ENCODE measurements at places on chromosomes 2 and 18.

GRCh38 chr18:58967751-58968254 is 103.1 kb downstream of the ZNF532 start:
- no peak for DNase-seq

GRCh38 chr2:143132355-143132754 is 3.1 kb downstream of the ARHGAP15 start:
- no peak for DNase-seq

- no peak for DNase-seq
These were observed 303.1 kb downstream of the TGIF1 start for GRCh38 chr18:3753106-3753505.

GRCh38 chr2:143928613-143929012 is 591.3 kb downstream of the ZEB2 start:
- no peak for DNase-seq

DNA sequence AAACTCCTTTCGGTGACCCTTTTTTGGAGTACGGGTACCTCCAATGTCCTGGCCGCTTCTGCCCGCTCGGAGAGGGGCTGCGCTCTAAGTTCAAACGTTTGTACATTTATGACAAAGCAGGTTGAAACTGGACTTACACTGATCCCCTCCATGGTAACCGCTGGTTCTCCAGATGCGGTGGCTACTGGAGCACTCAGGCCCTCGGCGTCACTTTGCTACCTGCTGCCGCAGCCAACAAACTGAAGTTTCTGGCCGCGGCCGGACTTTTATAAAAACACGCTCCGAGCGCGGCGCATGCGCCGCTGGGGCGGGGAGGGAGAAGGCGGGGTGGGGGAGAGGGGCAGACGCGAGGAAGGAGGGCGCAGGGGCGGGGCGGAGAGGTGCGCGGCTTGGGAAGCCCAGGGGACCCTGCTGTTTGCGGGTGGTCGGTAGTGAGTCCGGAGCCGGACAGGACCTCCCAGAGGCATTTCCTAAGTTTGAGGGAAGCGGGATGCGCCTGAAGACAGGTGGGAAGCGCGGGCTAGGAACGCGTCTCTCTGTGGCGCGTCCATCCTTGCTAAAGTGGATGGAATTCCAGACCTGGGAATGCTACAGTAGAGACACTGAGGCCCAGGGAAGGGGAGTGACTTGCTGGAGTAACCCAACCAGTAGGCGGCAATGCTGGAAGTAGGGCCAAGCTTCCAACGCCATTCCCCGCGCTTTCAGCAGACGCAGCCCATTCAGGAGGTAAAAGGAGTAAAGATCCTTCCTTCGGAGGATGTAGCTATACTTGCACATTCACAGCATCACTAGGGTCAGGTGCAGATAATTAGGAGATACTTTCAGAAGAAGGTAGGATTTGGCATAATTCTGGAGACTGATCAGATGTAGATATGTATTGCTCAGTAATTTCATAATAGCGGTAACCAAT is at the start of gene CXCR4:
Gene CXCR4, minus strand, starts transcription at position 241 of the 910 bp plus-strand sequence. Its CDS starts 89 bp downstream, at position 152.
- peak; percentile 85 for DNase-seq

- no peak for DNase-seq
These were observed 85.8 kb upstream of the XIRP2 start for GRCh38 chr2:166802475-166802874.

DNA sequence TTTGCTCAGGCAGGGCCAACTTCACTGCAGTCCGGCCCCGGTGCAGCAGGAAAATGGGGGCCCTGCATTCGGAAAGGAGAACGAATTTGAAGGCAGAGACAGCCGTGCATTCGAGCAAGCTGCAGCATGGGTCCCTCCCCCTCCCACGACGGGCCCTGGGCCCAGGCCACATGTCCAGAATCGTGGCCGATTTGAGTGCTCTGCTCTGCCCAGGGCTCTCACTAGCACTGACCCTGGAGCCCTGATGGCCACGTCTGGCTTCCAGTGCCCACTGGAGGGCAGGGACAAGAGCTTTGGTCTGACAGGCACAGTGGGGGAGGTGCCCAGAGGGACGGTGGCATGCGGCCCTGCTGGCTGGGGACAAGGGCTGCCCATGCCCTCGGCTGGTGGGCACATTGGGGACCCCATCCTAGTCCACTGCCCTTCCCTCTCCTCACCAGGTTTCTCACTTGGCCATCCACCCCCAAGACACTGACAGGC is 14.4 kb upstream of the KLHL30 start:
- no peak for DNase-seq

DNA sequence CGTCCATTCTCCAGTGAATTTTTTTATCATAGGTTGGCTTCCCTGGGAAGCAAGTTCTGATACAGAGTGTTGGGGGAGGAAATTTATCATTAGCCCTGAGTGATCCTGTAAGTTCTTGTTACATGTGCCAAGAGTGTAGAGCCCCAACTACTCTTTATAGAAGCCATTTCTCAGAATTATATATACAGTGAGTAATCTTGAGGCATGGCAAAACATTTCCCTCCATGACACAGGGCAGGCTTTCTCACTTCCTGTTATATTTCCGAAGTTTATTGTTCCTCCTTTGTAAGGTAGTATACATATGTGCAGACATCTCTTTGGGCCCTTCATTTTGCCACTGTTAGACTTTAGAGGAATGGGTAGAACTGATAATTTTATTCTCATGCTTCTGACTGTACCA is 484.7 kb upstream of the NRXN1 start:
- DNase-seq: no peak

DNA sequence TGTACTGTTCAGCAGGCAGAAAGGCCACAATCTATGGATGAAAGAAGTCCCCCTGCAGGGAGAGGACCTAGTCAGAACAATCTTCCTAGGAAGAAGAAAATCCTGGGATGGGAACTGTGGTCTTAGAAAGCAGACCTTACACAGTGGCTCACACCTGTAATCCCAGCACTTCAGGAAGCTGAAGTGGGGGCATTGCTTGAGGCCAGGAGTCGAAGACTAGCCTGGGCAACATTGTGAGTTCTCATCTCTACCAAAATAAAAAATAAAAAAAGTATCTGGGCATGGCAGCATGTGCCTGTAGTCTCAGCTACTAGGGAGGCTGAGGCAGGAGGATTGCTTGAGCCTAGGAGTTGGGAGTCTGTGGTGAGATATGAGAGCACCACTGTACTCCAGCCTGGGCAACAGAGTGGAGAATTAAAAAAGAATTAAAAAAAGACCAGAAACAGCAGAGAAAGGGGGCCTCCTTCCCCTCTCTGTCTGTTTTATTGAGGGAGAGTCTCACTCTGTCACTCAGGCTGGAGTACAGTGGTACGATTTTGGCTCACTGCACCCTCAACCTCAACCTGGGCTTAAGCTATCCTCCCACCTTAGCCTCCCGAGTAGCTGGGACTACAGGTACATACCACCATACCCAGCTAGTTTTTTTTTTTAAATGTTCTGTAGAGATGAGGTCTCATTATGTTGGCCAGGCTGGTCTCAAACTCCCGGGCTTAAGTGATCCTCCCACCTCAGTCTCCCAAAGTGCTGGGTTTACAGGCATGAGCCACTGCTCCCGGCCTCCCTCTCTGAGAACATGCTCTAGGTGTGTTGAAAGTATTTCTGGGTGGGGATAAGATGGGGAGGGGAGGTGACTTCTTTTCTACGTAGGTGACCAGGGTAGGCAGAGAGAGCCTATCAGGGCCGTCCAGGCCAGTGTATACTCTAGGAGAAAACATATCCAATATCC is 7.4 kb downstream of the RHOB start:
- no peak for DNase-seq

GRCh38 chr2:37357069-37357468 is 12.6 kb downstream of the QPCT start:
- DNase-seq: no peak

GRCh38 chr2:62814123-62814522 is 108.6 kb downstream of the EHBP1 start:
- DNase-seq: no peak

GRCh38 chr2:43174368-43174916 is 52.0 kb downstream of the ZFP36L2 start:
- peak; percentile 48 for DNase-seq

- no peak for DNase-seq
These were observed 150.6 kb downstream of the ANTXR1 start for GRCh38 chr2:69163556-69163955.

GRCh38 chr18:51251625-51252024 is 54.1 kb upstream of the MEX3C start:
- no peak for DNase-seq

DNA sequence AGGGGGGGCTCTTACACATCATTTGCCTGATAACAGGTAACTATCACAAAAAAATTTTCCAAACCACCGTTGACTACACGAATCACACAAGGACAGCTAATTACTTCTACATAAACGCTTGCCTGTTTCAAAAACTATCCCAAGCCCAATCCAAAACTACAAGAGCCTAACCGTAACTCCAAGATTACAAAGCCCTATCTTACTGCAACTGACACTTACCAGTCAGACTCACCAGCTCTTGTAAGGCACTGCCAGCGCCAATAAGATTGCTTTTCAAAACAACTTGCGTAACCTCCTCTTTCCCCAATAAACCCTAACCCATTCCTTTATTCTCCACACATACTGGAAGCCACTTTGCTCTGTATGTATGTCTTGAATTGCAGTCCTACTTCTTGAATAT is 148.4 kb downstream of the NBAS start:
- DNase-seq: no peak

- DNase-seq: no peak
These were observed 33.8 kb downstream of the ACVR1 start for GRCh38 chr2:157842106-157842879.

DNA sequence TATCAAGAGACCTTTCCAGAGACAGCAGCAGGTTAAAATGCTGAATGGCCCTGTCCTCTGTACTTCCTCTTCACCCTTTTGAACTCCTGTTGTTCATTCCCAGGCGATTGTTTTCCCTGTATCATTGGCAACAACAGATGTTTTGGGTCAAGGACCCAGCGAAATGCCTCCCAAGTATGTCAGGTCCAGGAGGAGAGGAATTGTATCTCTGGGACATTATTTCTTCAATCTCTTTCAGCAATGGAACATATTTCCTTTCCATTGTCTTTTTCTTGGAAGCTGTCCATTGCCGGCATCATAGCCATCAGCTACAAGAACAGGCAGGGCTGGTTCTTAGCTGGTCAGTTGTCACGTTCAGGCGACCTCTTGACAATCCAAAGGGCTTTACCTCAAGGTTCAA is 76.2 kb downstream of the NRP2 start:
- DNase-seq: no peak

All from activated CD8-positive, alpha-beta memory T cell treated with anti-CD3 and anti-CD28 coated beads for 1 hour (primary cell).